ENCODE measurements at places on chromosomes 1 and 21. TPM values are rescaled to one million over a fixed set of nuclear protein-coding genes. Genes with fewer than 3 reads are reported as not detected.

DNA sequence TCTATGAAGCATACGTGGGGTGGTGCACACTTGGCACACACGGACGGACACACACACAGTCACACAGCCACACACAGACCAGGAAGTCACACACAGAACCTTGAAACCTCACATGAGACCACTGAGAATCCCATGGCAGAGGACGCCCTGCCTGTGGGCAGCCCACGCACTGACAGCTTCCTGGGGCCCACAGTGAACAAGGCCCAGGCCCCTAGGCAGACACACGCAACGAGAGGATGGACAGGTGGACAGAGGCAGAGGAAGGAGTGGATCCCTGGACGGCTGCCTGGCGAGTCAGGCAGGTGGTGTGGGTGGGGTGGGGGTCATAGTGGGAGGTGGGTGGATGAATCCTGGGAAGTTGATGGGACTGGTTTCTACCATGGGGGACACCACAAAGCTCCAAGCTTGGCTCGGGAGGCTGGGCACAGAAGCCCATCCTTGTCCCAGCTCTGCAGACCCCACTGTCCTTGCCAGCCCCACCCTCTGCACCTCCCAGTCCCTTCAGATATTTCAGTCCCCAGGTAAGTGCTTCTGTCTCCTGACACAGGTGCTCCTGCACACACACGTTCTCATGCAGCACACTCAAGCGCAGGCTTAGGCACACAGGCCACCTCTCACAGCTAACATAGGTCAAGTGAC, 49.1 kb downstream of the WNT9A start:
- DNase-seq, result no peak
- H3K4me3 ChIP-seq, result no peak overlapping the region
- peaks cover 18% of the 10 kb centered on the region for H3K4me1 ChIP-seq
- H3K36me3 ChIP-seq, result no peaks in the 10 kb centered on the region
- H3K27ac ChIP-seq, result no peak overlapping the region

GRCh38 chr1:2399890-2400575, 8.4 kb downstream of the RER1 start:
- DNase-seq, result no peak
- no peak overlapping the region for H3K4me3 ChIP-seq
- no peaks in the 10 kb centered on the region for H3K27me3 ChIP-seq
- peaks cover 10% of the 10 kb centered on the region for H3K36me3 ChIP-seq

DNA sequence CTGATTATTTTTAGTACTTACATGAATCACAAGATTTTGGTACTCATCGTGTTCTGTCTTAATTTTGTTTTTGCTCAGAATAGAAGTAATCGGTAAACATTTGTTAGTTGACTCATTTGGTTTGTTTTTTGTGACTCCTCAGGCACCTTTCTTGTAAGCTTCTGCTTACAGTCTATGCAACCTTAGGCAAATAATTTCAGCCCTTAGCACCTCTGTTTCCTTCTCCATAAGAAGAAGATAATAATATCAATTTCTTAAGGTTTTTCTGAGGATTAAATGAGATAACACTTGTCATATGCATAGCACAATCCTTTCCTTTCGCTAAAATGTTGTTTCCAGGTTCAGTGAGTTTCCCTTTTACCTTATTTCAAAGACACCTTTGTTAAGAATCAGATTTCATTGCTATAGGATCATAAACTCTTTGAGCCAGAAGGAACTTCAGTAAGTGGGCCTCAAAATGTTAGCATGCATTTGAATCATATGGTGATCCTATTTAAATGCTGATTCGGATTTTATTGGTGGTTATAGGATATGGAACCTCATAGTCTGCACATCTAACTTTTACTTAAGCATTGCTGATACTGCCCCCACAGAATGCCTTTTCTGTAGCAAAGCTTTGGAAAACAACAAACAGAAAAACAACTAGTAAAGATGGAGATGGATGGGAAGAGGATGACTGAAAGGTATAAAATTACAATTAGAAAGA, 272.7 kb upstream of the CACYBP start:
- H3K4me1 ChIP-seq, result peaks cover 17% of the 10 kb centered on the region
- H3K27me3 ChIP-seq, result no peaks in the 10 kb centered on the region

C1orf94 gene
- not detected for total RNA-seq

GRCh38 chr1:48940962-48941732, 164.5 kb upstream of the BEND5 start:
- no peak for DNase-seq
- peaks cover 5% of the 10 kb centered on the region for H3K27me3 ChIP-seq
- peaks cover 3% of the 10 kb centered on the region for H3K36me3 ChIP-seq
- H3K27ac ChIP-seq, result no peak overlapping the region
- no peak overlapping the region for H3K4me3 ChIP-seq

DNA sequence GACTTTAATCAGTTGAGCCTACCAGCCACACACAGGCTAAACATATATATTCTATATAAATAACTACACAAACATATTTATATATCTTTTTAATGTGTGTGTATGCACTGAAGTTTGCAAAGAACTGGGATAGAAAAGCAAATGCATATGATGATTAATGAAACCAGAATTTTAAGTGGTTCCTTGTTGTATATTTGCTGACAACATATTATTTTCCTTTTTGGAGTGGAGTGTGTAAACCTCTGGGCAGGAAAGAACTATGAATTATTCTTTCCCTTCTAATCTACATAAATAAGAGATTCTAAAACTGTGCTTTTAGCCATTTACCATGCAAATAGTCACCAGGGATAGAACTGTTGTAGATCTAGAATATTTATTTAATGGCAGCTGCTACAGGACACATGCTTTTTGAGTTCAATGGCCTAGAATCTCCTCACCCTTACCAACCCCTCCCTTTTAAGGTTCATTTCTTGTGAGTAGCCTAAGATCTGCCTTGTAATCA, 187.6 kb downstream of the BACH1 start:
- H3K4me1 ChIP-seq, result peaks cover 27% of the 10 kb centered on the region
- H3K36me3 ChIP-seq, result peaks cover 9% of the 10 kb centered on the region
- no peaks in the 10 kb centered on the region for H3K27me3 ChIP-seq
- no peak overlapping the region for H3K4me3 ChIP-seq

IGSF5 gene
- 0.77 TPM for total RNA-seq

GRCh38 chr1:198175423-198176170, 18.8 kb downstream of the NEK7 start:
- H3K4me3 ChIP-seq, result no peak overlapping the region
- H3K4me1 ChIP-seq, result no peaks in the 10 kb centered on the region
- no peak overlapping the region for H3K27ac ChIP-seq
- no peaks in the 10 kb centered on the region for H3K36me3 ChIP-seq
- H3K27me3 ChIP-seq, result no peaks in the 10 kb centered on the region

ACTL8 gene
- not detected for total RNA-seq

LAMC2 gene
- total RNA-seq, result not detected

GRCh38 chr1:53371121-53371666, 43.3 kb upstream of the LRP8 start:
- no peaks in the 10 kb centered on the region for H3K27me3 ChIP-seq
- no peak overlapping the region for H3K27ac ChIP-seq
- H3K4me3 ChIP-seq, result no peak overlapping the region
- H3K4me1 ChIP-seq, result peaks cover 5% of the 10 kb centered on the region

C1orf115 gene
- total RNA-seq, result 0.75 TPM

IFNLR1 gene
- total RNA-seq, result 0.11 TPM

DNA sequence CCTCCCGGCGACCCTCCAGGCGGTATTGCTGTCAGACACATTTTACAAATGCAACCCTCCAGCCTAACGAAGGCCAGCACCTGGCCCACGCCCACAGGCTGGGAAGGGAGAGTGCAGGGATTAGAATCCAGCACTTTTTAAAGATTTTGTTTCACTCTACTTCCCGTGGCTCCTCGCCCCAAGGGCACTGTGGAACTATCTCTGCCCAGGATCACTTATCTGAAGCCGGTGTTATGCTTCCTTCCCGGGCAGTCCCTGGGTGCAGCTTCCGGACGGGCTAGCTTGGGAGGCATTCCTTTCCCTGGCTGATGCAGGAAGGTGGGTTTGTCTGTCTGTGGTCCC, 35.8 kb downstream of the CCN1 start:
- no peaks in the 10 kb centered on the region for H3K27me3 ChIP-seq
- H3K4me3 ChIP-seq, result no peak overlapping the region
- no peaks in the 10 kb centered on the region for H3K4me1 ChIP-seq
- DNase-seq, result no peak
- H3K27ac ChIP-seq, result no peak overlapping the region

HOOK1 gene
- 2.1 TPM for total RNA-seq

POLR3GL gene
- total RNA-seq, result 15.5 TPM

DNA sequence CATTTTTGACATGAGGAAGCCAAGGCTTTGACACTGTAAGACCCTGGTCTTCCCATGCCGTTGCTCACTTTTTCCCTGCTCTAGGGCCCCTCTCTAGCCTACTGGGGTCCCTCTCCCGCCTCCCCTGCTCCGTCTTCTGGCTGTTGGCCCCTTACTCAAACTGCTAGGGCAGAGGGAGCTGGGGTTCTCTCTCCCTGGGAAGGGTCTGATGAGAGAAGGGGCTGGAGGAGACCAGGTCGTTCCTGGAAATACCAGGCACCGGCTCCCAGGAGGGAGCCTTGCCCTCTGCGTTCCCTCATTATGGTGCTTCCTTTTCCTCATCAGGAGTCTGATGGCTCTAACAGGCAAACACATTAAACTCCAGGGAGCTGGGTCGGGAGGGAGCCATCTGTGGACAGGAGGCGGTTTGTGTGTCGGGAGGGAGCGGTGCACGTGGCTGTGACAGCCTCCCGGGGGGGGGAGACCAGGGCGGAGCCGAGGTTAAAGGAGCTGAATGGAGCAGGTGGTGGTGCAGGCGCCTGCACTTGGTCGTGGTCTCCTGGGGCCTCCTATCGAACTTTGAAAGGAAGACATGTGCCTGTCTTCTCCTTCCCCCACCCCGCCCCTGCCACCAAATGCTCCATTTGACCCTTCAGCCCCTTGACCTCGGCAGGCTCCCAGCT, 35.4 kb upstream of the LHX4 start:
- peaks cover 7% of the 10 kb centered on the region for H3K36me3 ChIP-seq
- peaks cover 2% of the 10 kb centered on the region for H3K27me3 ChIP-seq
- DNase-seq, result no peak
- H3K4me3 ChIP-seq, result no peak overlapping the region
- H3K4me1 ChIP-seq, result peaks cover 6% of the 10 kb centered on the region

DNA sequence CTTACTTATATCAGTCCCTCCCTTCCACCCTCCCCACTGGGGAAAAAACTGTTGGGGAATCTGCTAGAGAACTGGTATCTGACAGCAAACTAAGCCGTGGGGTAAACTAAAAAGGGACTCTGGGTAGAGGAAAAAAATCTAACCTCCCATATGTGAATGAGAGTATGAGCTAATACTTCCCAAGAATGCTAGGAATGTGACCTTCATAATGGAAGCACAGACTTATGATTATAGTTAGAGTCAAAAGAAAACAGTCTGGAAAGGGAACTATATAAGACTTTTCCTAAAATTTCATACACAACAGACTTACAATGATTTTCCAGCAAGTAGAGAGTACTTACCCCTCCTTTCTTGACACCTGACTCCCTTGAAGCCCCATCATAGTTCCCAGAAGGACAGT, 23.0 kb upstream of the RBBP5 start:
- H3K27me3 ChIP-seq, result no peaks in the 10 kb centered on the region
- no peak overlapping the region for H3K4me3 ChIP-seq
- H3K36me3 ChIP-seq, result peaks cover 12% of the 10 kb centered on the region
- H3K27ac ChIP-seq, result no peak overlapping the region
- no peak for DNase-seq

HES3 gene
- total RNA-seq, result 25.2 TPM

LRRC71 gene
- total RNA-seq, result not detected

DNA sequence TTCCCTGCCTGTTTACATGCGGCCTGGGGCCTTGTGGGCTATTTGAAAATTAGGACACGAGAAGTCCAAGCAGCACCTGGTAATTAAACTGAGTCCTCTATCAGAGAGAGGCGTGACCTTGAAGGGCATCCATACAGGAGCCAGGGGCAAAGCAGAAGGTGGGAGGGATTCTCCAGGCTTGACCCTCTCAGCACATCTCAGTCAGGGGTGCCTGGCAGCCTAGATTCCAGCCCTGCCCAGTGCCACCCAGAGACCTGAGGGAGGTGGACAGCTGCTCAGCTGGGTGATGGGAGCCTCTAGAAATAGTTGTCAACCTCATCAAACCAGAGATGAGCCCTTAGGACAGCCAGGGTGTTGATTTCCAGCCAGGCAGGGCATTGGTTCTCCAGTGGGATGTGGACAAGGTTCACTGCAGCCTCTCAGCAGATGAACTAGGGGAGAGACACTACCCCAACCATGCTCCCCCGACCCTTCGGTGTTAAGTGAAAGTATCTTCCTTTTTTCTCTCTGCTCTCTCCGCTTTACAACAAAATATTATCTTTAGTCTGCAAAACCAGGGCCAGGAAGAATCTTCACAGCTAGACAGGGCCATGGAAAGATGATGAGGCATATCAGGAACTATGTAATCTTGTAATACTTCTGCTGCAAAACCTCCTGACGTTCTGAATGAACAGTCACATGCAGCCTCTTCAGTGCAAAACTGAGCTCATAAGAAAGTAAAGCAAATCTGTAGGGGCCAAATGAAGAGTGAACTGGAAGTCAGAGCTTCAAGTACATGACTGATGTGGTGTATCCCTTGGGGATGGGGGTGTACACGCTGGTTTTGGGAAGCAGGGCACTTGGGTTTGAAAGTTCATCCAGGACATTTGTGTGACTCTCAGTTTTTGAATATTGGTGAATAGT, 35.9 kb upstream of the ATP5PO start:
- no peaks in the 10 kb centered on the region for H3K27me3 ChIP-seq
- no peak for DNase-seq
- H3K36me3 ChIP-seq, result peaks cover 8% of the 10 kb centered on the region
- no peak overlapping the region for H3K27ac ChIP-seq

GRCh38 chr1:59678040-59678439, 136.7 kb upstream of the HOOK1 start:
- no peaks in the 10 kb centered on the region for H3K27me3 ChIP-seq
- H3K36me3 ChIP-seq, result no peaks in the 10 kb centered on the region
- H3K27ac ChIP-seq, result peak overlapping the region; percentile 1

NES gene
- 248 TPM for total RNA-seq

- peaks cover 11% of the 10 kb centered on the region for H3K27me3 ChIP-seq
- DNase-seq, result no peak
- no peak overlapping the region for H3K27ac ChIP-seq
- H3K4me1 ChIP-seq, result peaks cover 3% of the 10 kb centered on the region
- H3K4me3 ChIP-seq, result no peak overlapping the region
- H3K36me3 ChIP-seq, result no peaks in the 10 kb centered on the region
Observed at GRCh38 chr21:42614396-42614795, 39.0 kb upstream of the PDE9A start.

PLA2G5 gene
- not detected for total RNA-seq

GRCh38 chr1:107870696-107871095, 94.3 kb downstream of the VAV3 start:
- H3K27ac ChIP-seq, result no peak overlapping the region
- H3K27me3 ChIP-seq, result no peaks in the 10 kb centered on the region
- H3K4me1 ChIP-seq, result peaks cover 6% of the 10 kb centered on the region
- peaks cover 3% of the 10 kb centered on the region for H3K36me3 ChIP-seq

LRRC3 gene
- 10.1 TPM for total RNA-seq

TIPRL gene
- total RNA-seq, result 33.5 TPM

DNA sequence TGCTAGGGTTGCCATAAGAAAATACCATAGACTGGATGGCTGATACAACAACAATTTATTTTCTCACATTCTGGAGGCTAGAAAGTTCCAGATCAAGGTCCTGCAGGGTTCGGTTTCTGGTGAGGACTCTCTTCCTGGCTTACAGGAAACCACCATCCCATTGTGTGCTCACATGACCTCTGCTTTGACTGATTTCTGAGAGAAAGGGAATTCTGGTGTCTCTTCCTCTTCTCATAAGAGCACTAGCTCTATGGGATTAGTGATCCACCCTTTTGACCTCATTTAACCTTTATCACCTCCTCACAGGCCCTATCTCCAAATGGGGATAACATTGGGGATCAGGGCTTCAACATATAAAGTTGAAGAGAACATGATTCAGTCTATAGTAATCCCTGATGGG, 47.5 kb downstream of the MRPL39 start:
- H3K27me3 ChIP-seq, result peaks cover 26% of the 10 kb centered on the region
- no peak overlapping the region for H3K27ac ChIP-seq
- H3K36me3 ChIP-seq, result no peaks in the 10 kb centered on the region

VANGL2 gene
- total RNA-seq, result 106 TPM

GNG4 gene
- total RNA-seq, result 38.2 TPM

INSRR gene
- total RNA-seq, result not detected

Measured in neural crest cell (in vitro differentiated cells).